ENCODE measurements at places on chromosomes 12 and 14.

DNA sequence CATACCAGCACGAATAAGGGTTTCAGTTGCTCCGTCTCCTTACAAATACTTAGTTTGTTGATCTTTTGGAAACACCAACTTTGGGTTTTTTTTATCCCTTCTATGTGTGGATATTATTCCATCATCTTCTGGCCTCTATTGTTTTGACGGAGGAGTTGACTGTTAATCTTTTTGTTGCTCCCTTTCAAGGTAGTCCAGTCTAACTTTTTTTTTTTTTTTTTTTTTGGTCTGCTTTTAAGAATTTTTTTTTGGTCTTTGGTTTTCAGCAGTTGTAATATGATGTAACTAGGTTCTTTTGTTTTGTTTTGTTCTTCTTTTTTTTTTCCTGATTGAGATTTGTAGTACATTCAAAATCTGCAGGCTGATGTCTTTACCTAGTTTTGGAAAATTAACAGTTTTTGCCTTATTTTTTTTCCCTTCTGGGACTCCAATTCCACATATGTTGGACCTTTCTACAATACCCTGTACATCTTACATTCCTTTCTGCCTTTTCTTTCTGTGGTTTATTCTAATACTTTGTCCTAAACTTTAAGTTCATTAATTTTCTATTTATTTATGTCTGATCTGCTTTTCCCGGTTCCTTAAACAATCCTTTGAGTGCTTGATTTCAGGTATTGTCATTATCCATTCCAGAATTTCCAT lies 54.9 kb downstream of the DNAH10 start:
- ATAC-seq: no peak

DNA sequence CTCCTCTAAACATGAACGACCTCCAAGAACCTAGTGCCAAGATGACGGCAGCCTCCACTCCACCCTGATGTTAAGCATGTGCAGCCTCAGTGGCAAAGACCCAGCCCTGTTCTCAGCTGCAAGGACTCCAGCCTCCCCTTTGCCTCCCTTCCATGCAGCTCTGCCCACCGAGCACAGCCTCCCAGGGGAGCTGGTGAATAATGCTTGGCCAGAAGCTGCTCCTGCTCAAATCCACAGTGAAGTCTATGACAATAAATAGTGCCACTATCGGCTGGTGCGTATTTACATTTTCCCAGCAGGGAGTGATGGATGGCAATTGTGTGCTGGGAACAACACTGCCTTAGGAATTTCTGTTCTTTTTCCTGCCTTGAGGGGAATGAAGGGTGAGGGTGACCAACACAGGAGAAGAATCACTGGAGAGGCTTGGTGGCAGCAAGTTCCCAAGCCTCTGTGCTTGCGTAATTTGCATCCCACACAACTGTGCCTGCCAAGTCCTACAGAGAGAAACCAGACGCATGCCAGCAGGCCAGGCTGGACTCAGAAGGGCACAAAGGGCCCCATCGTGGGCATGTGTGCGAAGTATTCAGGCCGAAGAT lies 29.9 kb upstream of the TC2N start:
- ATAC-seq: no peak

- no peak for ATAC-seq
Measured at GRCh38 chr14:86414146-86414545, 884.2 kb downstream of the FLRT2 start.

DNA sequence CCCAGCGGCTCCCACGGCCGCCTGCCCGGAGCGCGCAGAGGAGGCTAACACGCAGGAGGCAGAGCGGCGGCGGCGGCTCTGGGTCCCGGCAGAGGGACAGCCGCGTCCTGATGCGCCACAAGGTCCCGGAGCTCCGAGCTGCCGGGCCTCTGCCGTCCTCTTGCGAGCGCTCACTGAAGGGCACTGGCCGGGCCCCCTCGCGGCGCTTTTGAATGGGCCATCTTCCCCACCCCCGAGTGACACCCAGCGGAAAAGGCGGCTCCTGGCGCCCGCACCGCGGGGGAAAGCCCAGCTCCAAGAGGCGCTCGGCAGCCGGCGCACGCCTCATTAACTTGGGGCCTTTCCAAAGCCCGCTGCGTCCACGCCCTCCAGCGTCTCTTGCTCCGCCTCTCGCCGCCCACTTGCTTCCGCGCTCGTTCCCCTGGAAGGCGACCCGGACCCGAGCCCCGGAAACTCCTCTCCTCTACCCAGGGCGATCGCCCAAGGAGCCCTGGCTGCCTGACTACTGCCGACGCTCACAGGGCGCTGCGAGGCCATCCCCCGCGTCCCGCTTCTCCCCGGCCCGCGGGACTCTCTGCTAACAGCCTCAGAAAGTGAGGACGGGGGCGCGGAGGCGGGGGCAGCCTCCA lies at the start of gene PHLDA1:
Gene PHLDA1, minus strand, starts transcription at position 363 of the 629 bp plus-strand sequence.
- peak; percentile 88 for ATAC-seq

DNA sequence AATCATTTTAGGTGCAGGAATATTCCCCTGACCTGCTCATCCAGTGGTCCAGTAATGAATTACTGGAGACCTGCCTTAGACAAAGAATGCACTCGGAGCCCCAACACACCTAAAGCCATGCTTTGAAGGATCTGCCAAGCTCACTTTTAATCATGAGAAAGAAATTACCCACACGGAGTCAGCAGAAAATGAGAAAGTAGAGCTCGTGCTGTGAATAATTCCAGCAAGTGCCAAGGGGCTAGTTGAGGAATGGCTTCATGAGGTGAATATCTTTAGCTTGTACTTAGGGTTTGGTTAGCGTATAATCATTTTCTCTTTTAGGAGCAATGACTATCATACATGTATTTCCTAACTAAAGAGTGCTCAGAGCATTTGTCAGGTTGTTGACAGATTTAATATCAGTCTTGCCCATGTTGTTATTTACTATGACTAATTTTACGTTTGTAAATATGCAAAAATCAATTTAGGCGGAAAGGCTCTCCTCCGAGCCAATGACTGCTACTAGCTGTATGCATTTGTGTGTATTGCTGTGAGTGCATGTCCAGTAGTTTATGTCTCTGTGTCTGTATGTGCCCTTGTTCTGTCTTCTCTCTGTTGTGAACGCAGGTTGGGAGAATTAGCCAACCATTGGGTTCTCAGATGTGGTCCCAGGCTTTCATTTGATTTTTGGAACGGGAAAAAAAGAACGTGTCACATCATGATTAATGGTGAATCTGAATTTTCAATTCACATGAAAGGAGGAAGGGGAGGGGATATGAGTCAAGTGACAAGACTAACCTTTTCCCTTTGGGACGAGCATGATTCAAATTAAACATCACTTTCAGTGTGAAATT lies 98.4 kb downstream of the RMST start:
- ATAC-seq: no peak

GRCh38 chr14:30214461-30215090 lies 286.9 kb upstream of the PRKD1 start:
- no peak for ATAC-seq

GRCh38 chr12:81492131-81492720 lies 266.9 kb downstream of the PPFIA2 start:
- no peak for ATAC-seq

DNA sequence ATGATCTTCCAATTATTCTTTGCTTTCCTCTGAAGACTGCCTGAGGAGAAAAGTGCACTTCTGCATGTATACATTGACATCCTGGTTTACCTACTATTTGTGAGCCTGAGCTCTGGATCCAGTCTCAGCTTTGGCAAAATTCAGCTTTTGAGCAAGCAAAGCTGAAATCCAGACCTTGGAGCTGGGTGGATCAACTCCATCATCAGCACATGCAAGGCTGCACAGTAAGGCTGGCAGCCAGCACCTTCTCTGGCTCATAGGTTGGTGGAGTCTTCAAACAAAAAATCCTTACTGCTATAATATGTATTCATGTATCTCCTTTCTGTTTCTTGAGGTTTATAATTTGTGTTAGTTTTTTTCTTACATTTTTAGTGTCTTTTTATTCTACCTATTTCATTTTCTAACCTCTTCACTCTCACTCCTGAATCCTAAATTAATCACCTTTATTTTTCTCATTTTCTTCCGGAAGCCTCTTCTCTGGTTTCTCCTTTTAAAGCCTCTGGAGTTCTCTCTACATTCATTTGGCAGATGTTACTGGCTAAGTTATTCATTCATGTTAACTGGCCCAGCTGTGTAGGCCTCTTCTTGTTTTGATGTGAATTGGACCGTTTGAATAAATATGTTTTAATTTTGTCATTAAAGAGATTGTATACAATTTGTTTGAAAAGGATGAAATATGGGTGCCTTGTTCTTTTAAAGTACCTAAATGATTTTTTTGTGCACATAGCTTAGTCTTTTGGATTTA lies 224.8 kb downstream of the DACT1 start:
- ATAC-seq: no peak
